ENCODE measurements at places on chromosomes 6 and 20.

- no peak for DNase-seq
Observed at GRCh38 chr6:44775121-44775520, 387.6 kb downstream of the CDC5L start.

GRCh38 chr6:36642913-36643817 is 35.3 kb upstream of the CDKN1A start:
- DNase-seq: no peak

- no peak for DNase-seq
Observed at GRCh38 chr6:166738386-166739116, 111.5 kb upstream of the RPS6KA2 start.

DNA sequence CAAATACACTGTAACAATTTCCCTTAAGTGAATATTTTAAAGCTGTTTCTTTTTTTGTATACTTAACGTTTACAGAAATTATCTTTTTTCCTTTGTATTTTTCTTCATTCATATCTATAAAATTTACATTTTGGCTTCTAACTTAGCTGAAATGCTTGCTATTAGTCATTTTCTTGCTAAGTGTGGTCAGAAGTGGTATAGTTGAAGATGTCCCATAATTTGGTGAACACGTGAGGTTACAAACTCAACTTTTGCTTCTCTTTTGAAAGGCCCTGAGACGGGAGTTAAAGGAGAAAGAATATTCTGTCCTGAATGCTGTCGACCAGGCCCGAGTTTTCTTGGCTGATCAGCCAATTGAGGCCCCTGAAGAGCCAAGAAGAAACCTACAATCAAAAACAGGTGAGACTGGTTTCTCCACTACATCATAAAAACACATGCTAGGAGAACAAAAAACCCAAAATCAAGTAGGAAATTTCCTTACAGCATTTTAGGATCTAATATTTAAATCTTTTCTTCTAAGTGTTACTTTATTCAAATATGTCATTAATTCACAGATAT is 445.0 kb downstream of the UTRN start:
- DNase-seq: no peak

GRCh38 chr20:41095110-41095969 is 42.0 kb upstream of the PLCG1 start:
- DNase-seq: peak; percentile 42

DNA sequence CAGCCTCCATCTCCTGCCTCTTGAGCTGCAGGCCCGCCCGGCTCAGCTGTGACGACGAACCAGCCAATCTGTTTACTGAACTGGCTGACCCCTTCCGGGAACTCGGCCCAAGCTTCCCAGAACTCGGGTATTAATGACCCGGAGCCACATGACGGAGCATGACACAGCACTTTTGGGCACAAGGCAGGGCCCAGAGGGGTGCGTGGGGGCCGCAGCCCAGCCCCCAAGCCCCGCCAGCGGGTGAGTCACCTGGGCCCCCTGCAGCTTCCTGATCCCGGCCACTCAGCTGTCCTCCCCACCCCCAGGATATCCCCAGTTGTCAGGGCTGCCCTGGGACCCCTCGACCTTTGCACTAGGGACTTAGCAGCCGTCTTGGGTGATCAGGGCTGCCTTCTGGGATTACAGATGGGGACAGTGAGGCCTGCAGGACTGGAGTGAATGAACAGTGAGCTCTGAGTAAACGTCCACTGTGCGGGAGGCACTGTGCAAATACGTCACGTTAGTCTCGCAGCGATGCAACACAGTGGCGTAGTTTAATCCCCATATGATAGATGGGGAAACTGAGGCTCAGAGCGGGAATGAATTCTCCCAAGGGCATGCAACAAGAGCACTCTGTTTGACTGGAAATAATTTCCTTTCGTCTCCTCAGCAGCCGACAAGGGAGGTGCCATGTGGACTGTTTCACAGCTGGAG is 102.1 kb downstream of the CEBPB start:
- no peak for DNase-seq

Data from activated CD4-positive, alpha-beta T cell treated with anti-CD3 and anti-CD28 coated beads, Interleukin-2, amount 50 U/mL, for 24 hours (primary cell).